ENCODE measurements at places on chromosomes 11 and 22.

GRCh38 chr11:70528046-70528793, 129.9 kb downstream of the CTTN start:
- no peak for ATAC-seq

- ATAC-seq: no peak
Observed at GRCh38 chr22:32044913-32045312, 1.9 kb downstream of the SLC5A1 start.

GRCh38 chr11:22244986-22245592, 52.2 kb downstream of the ANO5 start:
- ATAC-seq: peak; percentile 38

GRCh38 chr11:92026664-92027063, 198.0 kb upstream of the FAT3 start:
- ATAC-seq: no peak

GRCh38 chr11:47001781-47002181, 65.2 kb downstream of the CSTPP1 start:
- no peak for ATAC-seq

GRCh38 chr11:78079232-78080083, at the start of gene NDUFC2:
NDUFC2 (minus strand) TSS chr11:78079862; CDS start chr11:78079744, 118 bp downstream.
- peak; percentile 82 for ATAC-seq

DNA sequence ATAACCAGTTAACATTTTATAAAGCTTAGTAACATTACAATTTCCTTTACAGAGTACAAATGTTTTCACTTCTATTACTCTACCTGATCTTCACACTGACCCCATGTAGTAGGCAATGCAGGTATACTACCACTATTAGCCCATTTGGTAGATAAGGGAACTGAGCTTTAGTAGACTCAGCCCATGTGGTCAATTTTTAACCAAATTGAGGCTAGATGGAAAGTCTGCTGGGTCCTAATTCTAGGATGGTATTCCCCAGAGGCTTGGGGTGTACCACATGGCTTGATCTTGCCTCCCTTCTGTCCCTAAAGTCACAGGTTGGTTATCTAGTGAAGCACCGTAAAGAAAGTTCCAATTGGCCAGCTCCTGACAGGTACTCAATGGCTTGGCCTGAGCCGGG, 48.2 kb downstream of the NRXN2 start:
- no peak for ATAC-seq

GRCh38 chr22:17074648-17075002, 10.2 kb upstream of the IL17RA start:
- ATAC-seq: no peak

DNA sequence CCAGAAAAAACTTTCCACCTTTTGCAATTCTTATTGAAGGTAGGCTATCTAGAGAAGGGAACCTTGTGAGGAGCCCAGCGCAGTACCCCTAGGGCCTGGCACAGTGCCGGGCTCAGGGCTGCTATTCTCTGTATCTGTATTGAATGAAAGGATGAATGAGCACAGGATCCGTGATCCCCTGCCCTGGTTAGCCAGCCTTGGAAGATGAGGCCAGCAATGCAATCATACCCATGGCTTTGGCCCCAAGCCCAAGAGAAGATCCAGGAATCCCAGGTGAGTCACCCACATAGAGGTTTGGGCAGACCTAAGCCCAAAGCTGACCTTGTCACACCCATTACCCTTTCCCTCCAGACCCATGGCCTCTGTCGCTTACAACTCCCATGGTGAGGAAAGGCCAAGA, 92.5 kb upstream of the CD82 start:
- ATAC-seq: no peak

GRCh38 chr11:101321222-101321621, 191.6 kb upstream of the PGR start:
- no peak for ATAC-seq

- ATAC-seq: peak; percentile 67
Observed at GRCh38 chr11:60951904-60952741, at the start of gene SLC15A3. SLC15A3 (minus strand) TSS chr11:60952176; CDS start chr11:60951551, 625 bp downstream.

- ATAC-seq: no peak
Observed at GRCh38 chr11:126214841-126215240, 3.3 kb downstream of the FAM118B start.

- ATAC-seq: no peak
Observed at GRCh38 chr11:111331711-111332479, 33.5 kb downstream of the POU2AF3 start.

DNA sequence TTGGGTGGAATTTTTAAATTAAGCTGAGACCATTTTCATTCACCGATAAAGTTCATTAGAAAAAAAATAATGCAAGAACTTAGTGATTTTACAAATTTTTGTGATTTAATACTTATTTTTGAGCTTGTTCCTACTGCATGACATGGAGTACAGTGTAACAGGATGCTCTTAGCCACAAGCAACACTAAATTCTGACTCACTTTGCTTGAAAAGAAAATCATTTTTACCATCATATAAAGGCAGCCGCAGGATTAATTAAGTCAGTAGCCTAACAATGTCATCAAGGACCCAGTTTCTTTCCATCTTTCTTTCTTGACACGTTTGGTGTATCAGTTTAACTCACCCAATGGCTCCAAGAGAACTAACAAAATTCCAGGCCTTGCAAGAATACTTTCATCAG, 540.3 kb upstream of the LUZP2 start:
- ATAC-seq: no peak

GRCh38 chr11:109728056-109728455, 306.1 kb downstream of the C11orf87 start:
- ATAC-seq: no peak

- no peak for ATAC-seq
Observed at GRCh38 chr22:43342347-43343261, 568 bp downstream of the SCUBE1 start.
